ENCODE measurements at places on chromosomes 7 and 10. TPM values are rescaled to one million over a fixed set of nuclear protein-coding genes. Genes with fewer than 3 reads are reported as not detected.

- peaks cover 10% of the 10 kb centered on the region for H3K4me1 ChIP-seq
- peaks cover 41% of the 10 kb centered on the region for H3K27me3 ChIP-seq
- no peaks in the 10 kb centered on the region for H3K36me3 ChIP-seq
- H3K4me3 ChIP-seq = peak overlapping the region; percentile 85
- peak overlapping the region; percentile 38 for H3K27ac ChIP-seq
- no peak for DNase-seq
Measured at GRCh38 chr7:138980563-138981291, 462 bp downstream of the KIAA1549 start.

DNA sequence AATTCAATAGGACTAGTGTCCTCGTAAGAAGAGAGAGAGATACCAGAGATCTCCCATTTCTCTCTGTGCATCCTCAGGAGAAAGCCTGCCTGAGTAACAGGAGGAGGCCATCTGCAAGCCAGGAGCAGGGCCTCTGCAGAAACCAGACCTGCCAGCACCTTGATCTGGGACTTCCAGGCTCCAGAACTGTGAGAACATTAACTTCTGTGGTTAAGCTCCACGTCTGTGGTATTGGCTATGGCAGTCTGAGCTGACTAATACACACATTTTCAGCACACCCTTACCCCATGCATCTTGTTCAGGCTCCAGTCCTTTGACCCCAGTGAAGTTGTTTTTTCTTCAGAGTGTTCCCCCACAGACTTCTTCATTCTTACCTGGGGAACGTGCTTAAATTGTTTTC lies 3.1 kb upstream of the CRTAC1 start:
- peaks cover 3% of the 10 kb centered on the region for H3K4me1 ChIP-seq
- no peak for DNase-seq
- H3K4me3 ChIP-seq = no peak overlapping the region
- H3K36me3 ChIP-seq = no peaks in the 10 kb centered on the region
- no peak overlapping the region for H3K27ac ChIP-seq

DNA sequence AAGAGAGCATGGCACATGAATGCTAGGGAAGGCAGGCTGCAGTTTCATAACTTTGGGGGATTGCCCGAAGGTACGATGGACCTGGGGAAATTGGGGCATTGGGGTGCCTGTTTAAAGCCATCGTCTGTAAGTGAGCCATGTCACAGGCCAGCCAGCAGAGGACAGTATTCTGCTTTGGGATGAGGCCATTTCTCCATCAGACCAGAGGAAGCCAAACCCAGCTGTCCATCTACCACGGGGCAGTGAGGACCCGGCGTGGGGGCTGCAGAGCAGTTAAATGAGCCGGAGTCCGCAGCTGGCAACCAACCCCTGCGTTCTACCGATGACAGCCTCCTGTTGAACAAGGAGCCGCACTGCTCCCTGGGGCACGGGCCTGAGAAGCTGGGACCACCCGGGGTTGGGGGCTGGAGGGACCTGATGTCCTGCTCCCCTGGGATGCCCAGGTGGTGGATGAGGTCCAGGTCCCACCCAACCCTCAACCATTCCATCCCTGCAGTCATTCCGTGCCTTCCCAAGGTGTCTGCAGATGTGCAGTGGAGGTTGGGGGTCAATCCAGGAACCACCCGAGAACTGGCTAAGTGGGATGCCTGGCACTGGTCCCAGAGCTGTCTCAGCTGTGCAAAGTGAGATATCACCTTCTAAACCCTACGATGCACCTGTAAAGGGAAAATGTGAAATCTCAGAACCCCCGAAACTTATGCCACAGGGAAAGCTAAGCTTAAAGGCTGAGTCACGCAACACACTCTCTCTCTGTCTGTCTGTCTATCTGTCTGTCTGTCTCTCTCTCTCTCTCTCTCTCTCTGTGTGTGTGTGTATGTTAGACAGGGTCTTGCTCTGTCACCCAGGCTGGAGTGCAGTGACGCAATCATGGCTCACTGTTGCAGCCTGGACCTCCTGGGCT lies 12.1 kb upstream of the RHBDD2 start:
- no peak overlapping the region for H3K4me3 ChIP-seq
- no peaks in the 10 kb centered on the region for H3K36me3 ChIP-seq
- H3K4me1 ChIP-seq = peaks cover 23% of the 10 kb centered on the region
- H3K27ac ChIP-seq = no peak overlapping the region

DNA sequence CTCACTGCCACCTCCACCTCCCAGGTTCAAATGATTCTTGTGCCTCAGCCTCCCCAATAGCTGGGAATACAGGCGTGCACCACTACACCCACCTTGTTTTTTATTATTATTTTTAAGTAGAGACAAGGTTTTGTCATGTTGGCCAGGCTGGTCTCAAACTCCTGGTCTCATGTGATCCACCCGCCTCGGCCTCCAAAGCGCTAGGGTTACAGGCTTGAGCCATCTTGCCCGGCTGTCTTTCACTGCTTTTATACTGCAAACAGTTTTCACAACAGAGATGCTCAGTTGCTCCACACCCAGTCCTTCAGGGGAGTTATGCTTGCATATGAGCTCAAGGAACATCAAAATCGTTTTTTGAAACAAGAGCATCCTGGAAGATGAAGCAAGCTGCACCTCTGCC lies 1.3 kb upstream of the PRR15 start:
- no peak overlapping the region for H3K4me3 ChIP-seq
- no peaks in the 10 kb centered on the region for H3K36me3 ChIP-seq
- no peak for DNase-seq
- H3K27me3 ChIP-seq = peaks cover 78% of the 10 kb centered on the region

DNA sequence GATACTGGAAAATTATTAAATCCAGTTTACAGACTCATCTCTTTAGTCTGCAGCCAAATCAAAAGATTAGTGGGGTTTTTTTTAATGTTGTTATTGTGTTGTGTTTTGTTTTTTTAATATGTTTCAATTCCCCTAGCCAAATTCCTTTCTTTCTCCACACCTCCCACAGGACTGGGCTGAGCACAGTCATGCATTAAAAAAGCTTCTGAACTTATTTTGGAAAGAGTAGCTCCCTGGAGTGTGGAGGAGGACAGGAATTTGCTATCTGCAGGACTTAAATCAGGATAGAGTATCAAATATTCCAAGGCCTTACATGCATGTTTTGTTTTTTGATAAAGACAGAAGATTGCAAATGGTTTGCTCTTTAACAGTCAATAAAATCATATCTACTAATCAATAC lies 90.7 kb downstream of the GNAI1 start:
- no peak overlapping the region for H3K4me3 ChIP-seq
- H3K36me3 ChIP-seq = no peaks in the 10 kb centered on the region
- H3K4me1 ChIP-seq = no peaks in the 10 kb centered on the region
- no peak overlapping the region for H3K27ac ChIP-seq
- no peaks in the 10 kb centered on the region for H3K27me3 ChIP-seq

- H3K4me1 ChIP-seq = no peaks in the 10 kb centered on the region
- no peaks in the 10 kb centered on the region for H3K36me3 ChIP-seq
Measured at GRCh38 chr7:34044306-34044643, 138.9 kb downstream of the BMPER start.

ETV1 gene
- total RNA-seq = 0.10 TPM

KIAA1217 gene
- total RNA-seq = 1.6 TPM

RNF32 gene
- 0.66 TPM for total RNA-seq

SFXN3 gene
- total RNA-seq = 12.6 TPM

HOXA3 gene
- total RNA-seq = not detected

All from activated naive CD8-positive, alpha-beta T cell treated with anti-CD3 and anti-CD28 coated beads for 36 hours (primary cell).